GM18507 (cell line): ENCODE measurements at places on chromosomes 16 and 17.

- no peak for DNase-seq
Observed at GRCh38 chr17:74452841-74453661, 13.4 kb upstream of the CD300A start.

GRCh38 chr16:58756650-58757332 lies 22.7 kb upstream of the GOT2 start:
- no peak for DNase-seq

- no peak for DNase-seq
Observed at GRCh38 chr17:45398800-45399199, 33.9 kb downstream of the ARHGAP27 start.

DNA sequence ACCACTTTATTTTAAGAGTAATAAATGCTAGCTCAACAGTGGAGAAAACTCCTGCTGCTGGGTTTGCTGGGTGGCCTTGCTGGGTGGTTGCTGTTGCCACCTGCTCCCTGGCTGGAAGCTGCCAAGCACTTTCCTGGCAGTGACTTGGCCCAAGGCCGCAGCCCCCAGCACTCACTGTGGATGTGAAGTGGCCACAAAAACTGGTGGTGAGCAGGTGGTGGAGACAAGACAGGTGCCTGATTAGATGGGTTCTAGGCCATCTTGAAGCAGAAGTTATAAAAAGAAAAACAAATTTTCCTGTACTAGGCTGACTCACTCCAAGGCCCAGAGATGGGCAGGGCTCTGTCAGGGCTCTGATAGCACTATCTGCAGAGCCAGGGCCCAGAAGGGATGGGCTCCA lies 224.7 kb upstream of the NLRP1 start:
- DNase-seq: no peak

- DNase-seq: no peak
Observed at GRCh38 chr16:78133919-78134318, 34.5 kb downstream of the WWOX start.

DNA sequence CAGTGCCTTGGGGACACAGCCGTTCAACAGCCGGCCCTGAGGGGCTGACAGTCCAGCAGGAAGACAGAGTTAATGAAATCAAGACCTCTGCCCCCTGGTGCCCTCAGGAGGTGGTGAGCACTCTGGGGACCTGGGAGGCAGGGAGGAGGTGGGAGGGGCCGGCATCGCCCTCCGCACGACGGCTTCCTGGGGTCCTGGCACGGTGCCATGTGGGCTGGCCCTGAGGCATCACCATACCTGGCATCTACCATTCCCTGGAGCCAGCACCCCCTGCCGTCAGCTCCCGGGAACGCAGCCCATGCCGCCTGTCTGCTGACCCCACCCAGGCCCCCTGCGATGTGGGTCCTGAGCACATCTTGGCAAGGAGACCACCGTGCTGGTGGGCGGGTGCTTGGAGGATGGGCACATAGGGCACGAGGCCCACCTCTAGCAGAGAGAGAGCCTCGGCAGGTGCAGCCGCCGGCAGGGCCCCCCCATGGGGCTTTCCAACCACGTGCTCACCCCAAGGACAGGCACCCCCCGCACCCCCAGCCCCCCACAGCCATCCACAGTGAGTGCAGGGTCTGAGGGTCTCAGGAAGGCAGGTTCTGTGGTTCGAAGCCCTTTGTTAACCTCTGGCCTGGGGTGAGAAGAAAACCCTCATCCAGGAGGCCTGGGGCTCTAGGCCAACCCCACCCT lies 52.5 kb downstream of the ZFPM1 start:
- DNase-seq: no peak

GRCh38 chr16:84199861-84200260 lies 8.9 kb downstream of the ADAD2 start:
- DNase-seq: no peak

- no peak for DNase-seq
Observed at GRCh38 chr16:11916524-11917285, 949 bp upstream of the GSPT1 start.

- DNase-seq: peak; percentile 84
Observed at GRCh38 chr17:82065638-82066303, at the start of gene DUS1L. DUS1L (minus strand) TSS chr17:82065804; CDS start chr17:82065059, 745 bp downstream.

- DNase-seq: no peak
Observed at GRCh38 chr17:82170412-82170961, 42.2 kb downstream of the CCDC57 start.

DNA sequence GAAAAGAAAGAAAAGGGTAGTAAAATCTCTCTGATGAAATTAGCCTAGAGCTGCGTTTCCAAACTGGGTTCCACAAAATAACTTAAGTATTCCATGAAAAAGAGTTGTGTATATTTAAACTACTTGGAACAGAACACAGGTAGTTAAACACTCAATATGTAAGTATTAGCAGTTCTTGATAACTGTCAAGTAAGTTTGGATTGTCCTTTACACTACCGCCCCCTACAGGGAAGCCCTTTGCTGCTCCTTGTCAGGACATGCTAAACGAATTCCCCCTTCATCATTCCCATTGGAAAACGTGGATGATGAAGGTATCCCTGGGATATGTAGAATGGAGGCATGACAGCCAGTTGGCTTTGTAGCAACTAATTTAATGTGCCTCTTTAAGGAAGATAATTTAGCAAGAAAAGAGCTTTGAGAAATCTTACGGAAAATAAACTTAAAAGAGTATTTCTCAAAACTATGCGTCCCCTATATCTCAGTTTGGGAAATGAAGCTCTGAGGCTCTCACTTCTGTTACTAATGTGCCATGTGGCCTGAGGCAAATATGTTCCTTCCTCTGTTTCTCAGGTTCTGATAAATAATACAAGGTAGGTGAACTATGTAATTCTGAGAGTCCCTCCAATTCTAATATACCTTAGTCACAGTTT lies 18.8 kb downstream of the NCBP3 start:
- peak; percentile 42 for DNase-seq

- DNase-seq: no peak
Observed at GRCh38 chr16:71492786-71493185, 3.7 kb upstream of the ZNF19 start.

DNA sequence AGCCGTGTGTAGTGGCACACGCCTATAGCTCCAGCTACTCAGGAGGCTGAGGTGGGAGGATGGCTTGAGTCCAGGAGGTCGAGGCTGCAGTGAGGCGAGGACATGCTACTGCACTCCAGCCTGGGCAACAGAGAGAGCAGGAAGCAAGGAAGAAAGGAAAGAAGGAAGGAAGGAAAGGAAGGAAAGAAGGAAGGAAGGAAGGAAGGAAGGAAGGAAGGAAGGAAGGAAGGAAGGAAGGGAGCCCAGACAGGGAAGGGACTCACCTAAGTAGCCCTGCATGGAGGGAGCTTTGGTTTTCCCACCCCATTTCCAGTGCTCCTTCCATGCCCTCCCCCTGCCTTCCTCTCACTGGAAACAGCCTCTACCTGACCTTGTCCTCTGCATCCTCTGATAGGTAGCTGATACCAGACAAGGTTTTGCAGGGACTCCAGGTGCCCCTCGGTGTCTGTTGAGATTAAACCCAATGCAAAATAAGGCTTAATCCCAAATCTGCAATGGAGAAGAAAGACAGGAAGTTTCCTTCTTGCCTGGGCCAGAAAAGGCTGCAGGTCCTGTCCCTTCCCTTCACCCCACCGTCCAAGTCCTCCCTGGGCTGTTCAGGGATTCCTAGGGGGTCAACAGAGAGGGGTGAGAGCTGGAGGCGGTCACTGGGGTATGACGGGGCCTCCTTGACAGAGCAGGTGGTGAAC lies 21.5 kb upstream of the CA4 start:
- DNase-seq: no peak

GRCh38 chr16:48446534-48446920 lies 61.3 kb upstream of the SIAH1 start:
- no peak for DNase-seq

- no peak for DNase-seq
Observed at GRCh38 chr16:13680021-13680889, 239.7 kb upstream of the ERCC4 start.

DNA sequence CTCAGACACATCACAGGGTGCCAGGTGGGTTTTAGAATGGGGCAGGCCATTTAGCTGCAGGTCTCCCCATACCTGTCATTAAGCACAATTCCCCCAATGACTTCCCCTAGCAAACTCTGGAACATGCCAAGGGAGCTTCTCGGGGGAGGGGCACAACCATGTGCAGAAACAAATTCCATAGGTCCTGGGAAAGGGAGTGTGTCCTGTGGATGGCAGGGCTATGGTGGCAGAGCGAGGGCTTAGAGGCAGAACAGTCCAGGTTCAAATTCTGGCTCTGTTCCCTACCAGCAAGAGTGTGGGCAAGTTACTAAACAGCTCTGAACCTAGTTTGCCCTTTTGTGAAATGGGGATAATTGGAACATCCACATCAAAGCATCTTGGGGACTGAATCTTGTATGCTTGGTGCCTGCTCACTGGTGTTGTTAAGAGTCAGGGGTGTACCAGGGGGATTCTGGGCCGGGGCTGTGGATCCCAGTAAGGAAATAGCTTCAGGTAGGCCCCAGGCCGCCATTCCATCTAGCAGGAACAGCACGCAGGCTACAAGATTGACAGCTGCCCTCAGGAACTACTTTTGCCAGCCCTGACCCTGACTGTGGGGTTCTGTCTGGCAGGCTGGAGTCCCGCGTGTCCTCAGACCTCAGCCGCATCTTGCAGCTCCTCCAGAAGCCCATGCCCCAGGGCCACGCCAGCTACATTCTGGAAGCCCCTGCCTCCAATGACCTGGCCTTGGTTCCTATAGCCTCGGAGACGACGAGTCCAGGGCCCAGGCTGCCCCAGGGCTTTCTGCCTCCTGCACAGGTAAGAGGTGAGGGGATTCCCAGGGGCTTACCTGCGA lies 5.6 kb upstream of the DCAF7 start:
- no peak for DNase-seq

DNA sequence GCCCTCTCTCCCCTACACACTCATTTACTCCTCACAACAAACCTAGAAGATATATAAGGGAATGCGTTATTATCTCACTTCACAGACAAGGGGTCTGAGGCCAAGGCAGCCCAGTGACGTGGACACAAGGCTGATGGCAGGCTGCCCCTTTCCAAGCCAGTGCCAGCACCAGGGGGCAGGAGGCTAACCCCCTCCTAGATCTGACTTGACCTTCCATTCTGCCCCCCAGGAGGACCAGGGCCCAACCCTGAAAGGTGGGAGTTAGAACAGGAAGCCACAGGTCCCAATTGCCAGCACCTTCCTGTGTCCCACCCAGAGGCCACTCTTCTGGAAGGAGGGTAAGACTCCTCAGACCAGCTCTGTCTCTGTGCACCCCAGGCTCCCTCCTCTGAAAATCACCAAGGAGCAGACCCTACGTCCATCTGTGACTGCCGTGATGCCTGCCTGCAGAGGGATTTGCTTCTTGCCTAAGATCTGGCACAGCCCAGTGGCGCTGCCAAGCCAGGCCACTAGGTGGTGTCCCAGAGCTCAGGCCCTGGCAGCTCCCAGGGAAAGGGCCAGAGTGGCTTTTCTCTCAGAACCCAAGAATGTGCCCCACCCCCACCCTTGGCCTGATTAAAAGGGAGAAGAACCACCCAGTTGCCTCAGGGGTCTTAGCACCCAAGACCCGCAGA lies 42.4 kb upstream of the MRPS23 start:
- DNase-seq: peak; percentile 71

DNA sequence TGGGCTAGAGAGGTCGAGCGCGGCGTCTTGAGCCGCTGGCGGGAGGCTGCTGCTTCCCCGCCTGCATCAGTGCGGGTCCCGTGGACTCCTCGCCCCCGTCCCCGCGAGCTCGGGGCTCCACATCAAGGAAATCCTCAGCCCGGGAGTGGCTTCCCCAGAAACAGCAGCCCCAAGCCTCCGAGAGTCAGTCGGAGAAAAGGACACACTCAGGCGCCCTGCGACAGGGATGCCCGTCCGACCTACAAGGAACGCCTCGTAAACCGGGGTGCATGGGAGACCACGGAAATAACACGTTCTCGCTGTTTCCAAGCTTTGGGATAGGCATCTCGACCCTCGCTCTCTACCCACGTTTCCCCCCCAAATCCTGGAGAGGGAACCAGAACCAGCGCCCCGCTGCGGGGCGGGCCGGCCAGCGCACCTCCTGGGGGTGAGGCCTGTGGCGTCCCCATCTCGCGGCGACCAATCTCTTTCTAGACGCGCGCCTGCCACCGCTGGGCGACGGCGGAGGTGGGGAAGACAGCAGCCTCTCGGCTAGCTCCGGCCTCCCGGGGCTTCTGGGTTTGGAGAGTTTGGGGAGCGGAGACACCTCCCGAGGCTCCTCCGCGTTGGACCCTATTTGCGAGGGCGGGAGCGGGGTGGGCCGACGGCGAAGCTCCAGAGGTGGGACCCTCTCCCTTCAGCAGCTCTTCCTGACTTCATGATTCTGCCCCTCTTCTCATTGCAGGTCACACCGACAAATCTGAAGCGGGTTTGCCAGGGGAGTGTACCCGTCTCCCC lies 759 bp upstream of the TP53I13 start:
- no peak for DNase-seq

DNA sequence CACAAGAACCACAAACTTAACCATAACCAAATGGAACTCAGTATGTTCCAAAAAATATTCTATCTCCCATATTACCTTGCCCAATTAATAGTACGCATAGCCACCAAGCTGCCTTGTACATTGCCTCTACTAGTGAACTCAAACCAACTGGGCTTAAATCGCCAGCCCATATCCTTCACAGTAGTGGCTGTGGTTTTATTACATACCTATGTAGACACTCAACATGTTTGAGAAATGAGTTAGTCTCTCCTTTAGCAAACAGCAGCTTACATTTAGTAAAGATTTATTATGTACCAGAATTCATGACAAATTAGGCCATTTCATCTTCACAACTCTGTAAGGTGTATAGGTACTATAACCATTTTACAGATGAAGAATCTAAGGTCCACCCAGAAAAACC lies 41.4 kb downstream of the GRB2 start:
- DNase-seq: no peak

DNA sequence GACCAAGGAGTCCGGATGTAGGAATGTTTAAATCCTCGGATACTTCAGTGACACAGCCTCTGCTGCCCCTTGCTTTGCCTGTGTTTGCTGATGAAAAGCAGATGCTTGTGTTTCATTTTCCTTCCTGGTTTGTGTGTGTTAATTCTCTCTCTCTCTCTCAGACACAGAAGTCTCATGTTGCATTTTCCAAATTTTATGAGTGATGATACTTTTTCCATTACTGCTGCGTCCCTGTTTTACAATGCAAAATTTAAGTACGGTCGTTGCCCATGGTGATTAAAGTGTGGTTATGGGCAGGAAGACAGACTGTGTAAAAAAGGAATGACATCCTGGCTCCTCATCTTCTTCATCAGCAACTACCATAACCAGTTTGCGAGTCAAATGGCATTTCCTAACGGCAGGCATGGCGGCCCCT lies 5.7 kb downstream of the RMI2 start:
- no peak for DNase-seq

DNA sequence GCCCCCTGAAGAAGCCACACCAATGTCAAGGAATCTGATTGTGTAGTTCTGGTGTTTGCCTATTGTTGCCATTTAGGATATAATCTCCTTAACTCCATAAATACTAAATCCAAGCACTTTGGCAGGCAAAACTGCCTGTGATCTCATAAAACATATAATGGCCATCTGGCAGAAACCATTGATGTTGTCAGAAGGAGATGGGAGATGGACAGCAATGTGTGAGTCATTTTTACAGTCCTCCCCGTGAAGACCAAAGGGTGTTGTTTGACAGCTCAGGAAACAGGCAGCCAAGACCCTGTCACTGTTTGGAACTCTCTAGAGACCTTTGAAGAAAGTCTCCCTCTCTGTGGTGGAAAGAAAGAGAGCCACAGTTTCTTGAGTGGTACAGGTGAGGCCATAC lies 454.1 kb downstream of the HS3ST3B1 start:
- no peak for DNase-seq
